ENCODE measurements at places on chromosomes 1 and 21.

DNA sequence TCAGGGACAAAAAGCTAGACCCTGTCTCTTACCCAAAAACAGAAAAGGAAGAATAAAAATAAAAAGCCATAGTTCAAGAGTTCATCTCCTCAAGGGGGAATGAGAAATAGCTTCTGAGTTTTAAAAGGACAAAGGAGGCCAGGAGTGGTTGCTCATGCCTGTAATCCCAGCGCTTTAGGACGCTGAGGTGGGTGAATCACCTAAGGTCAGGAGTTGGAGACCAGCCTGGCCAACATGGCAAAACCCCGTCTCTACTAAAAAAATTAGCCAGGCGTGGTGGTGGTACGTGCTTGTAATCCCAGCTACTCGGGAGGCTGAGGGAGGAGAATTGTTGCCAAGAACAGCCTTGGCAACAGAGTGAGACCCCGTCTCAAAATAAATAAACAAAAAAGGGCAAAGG is 38.6 kb upstream of the CPLANE2 start:
- DNase-seq: no peak

GRCh38 chr1:159089184-159089791 is 12.7 kb upstream of the AIM2 start:
- DNase-seq: peak; percentile 65

DNA sequence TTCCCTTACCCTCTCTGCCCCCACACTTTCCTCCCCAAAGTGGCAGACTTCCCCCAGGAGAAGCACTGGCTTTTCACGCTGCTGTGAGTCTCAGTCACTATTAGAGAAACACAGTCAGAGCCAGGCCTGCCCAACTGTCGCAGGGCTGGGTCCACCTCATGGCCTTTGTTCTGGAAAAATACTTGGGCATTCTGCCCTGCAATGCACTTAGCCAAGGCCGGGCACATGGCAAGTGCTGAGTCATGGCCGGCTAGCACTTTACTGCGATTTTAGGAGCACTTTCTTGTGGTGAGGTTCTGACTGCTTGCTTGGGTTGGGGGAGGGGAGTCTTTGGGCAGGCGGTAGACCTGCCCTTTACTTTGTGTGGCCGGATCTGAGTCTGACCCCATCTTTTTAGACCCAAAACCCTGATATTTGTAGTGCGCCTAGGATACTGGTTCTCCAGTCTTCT is 7.7 kb downstream of the EPHX1 start:
- no peak for DNase-seq

GRCh38 chr1:108000620-108001111 is 35.7 kb upstream of the VAV3 start:
- DNase-seq: no peak

- no peak for DNase-seq
These were observed 340.6 kb downstream of the SRGAP2C start for GRCh38 chr1:121525355-121525754.

DNA sequence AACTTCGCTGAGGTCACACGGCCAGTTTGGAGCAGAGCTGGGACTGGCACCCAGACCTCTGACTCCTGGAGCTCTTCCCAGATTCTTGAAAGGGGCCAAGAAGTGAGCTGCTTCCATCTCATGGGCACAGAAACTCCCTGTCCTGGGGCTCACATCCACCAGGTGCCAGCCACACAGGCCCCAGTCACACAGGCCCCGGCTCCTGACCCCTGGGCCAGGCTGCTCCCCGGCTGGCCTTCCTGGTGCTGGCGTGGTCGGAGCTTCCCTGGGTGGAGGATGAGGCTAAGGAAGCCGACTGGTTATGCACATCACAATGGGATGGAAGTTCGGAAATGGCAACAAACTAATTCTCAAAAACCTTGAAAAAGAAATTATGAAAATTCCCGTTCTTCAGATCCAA is 3.0 kb upstream of the GABRD start:
- DNase-seq: no peak

- no peak for DNase-seq
These were observed 12.0 kb downstream of the NCAM2 start for GRCh38 chr21:21010228-21010627.

DNA sequence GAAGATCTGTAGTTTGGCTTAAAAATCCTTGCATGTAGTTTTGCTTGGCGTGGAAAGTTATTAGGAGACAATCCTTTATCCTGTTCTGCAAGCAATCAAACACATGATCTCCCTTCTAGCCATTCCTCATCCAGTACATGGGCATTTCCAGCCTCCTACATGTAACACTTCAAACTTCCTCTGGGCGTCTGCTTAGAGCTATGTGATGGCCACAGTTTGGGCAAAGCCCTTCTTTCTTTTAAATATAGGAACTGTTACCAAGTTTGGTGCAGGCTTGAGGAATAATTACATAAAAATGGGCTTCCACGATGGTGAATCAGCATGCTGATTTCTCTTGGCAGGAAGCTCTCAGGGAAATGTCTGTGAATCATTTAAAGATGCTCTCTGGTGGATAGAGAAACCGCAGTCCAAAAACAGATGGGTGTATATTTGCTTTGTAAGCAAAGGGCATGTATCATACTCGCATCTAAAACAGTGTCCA is 176.9 kb upstream of the FMN2 start:
- DNase-seq: no peak

GRCh38 chr1:221641811-221642210 is 100.1 kb downstream of the DUSP10 start:
- no peak for DNase-seq

DNA sequence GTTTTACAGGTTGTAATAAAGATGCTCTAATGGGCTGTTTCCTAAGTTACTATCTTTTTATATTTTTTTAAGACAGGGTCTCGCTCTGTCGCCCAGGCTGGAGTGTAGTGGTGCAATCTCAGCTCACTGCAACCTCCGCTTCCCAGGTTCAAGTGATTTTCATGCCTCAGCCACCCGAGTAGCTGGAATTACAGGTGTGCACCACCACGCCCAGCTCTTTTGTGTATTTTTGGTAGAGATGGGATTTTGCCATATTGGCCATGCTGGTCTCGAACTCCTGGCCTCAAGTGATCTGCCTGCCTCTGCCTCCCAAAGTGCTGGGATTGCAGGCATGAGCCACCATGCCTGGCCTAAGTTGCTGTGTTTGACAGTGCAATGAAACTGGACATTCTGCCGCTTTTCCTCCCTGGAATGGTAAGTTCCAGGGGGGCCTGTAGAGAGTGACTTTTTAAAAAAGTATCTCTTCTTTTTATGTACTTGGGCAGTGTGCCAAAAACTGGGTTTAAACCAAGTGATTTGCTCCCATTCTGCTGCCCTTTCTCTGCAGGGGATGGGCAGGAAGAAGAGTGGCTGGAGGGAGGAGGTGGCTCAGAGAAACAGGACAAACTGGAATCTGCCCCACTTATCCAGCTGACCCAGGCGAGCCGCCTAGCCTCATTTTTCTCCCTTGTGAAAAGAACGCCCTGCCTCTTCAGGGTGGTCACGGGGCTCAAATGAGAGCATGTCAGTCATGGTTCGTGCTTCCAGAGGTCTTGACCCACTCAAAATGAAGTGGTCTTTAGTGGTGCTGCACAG is 2.3 kb downstream of the SLC37A1 start:
- DNase-seq: no peak

GRCh38 chr21:34354836-34355235 is 9.0 kb upstream of the KCNE2 start:
- no peak for DNase-seq

GRCh38 chr21:28110074-28110473 is 882.6 kb downstream of the LTN1 start:
- DNase-seq: no peak

GRCh38 chr1:21335088-21335691 is 44.9 kb upstream of the ECE1 start:
- no peak for DNase-seq

- DNase-seq: peak; percentile 68
These were observed 41.6 kb upstream of the AGL start for GRCh38 chr1:99808391-99809115.

DNA sequence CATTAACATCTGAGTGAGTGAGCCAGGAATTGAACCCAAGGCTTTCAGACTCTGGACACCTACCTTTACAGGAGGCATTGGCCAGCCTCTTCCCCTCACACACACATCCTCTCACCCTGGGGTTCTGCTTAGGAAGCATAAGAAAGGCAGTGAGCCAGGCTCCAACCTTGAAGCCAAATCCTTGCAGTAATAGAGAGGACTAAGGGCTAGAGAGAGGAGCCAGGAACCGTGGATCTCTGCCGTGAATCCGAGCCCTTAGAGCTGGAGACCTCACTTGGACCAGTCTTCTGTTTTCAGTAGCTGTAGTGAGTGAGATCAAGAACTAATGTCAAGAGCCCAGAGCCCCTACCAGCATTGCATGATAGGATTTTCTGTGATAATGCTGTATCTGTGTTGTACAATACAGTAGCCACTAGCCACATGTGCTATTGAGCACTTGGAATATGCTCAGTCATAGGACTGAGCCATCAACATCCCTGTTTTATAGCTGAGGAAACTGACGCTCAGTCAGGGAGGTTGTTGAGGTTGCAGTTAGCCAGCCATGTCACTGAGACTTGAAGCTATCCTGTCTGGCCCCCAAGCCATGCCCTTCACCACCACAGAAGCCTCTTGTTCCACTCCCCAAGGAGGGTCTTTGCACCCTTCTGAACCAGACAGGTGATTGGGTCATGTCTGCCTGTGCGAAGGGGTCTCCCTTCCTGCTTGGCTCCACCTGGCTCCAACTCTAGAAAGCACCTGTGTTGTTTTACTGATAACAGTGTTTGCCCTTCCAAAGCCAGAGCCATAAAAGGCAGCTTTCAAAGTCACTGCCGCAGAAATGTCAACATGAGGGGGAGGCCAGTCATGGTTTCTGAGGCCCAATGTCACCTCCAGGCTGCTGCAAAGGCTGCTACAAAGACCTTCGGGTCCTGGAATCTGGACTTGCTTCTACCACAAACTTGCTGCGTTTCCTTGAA is 101.1 kb upstream of the JUN start:
- DNase-seq: no peak

DNA sequence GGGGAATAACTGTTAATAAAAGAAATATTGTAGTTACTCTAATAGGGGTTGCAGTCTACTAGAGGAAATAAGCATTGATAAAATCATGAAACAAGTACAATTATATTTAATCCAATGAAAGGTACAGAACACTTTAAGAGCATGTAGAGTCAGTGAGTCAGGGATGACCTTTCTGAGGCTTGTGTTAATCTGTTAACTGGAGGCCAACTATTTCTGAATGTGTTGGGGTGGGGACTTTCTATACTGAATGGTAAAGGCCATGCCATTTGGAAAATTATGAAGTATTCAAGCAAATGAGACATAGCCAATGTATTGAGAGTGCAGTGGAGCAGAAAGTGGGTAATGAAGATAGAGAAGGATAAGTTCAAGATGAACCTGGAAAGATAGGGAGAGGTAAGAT is 646.2 kb downstream of the ADGRL2 start:
- DNase-seq: no peak

DNA sequence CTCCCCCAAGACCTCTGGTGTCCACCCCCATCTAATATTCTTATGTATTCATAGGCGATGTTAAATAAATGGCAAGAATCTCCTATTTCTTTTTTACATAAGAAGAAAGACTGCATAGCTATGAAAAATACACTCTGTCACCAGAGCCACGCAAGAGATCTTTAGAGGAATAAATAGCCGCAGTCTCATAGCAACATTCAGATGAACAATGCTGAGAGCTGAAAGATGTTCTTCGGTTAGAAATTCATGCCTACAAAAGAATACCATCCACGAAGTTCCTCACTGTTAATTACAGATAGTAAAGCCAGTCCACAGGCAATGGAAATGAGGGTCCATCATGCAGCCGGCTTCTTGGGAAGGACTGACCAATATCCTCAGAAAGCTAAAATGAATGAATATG is 76.0 kb upstream of the SOD1 start:
- no peak for DNase-seq

DNA sequence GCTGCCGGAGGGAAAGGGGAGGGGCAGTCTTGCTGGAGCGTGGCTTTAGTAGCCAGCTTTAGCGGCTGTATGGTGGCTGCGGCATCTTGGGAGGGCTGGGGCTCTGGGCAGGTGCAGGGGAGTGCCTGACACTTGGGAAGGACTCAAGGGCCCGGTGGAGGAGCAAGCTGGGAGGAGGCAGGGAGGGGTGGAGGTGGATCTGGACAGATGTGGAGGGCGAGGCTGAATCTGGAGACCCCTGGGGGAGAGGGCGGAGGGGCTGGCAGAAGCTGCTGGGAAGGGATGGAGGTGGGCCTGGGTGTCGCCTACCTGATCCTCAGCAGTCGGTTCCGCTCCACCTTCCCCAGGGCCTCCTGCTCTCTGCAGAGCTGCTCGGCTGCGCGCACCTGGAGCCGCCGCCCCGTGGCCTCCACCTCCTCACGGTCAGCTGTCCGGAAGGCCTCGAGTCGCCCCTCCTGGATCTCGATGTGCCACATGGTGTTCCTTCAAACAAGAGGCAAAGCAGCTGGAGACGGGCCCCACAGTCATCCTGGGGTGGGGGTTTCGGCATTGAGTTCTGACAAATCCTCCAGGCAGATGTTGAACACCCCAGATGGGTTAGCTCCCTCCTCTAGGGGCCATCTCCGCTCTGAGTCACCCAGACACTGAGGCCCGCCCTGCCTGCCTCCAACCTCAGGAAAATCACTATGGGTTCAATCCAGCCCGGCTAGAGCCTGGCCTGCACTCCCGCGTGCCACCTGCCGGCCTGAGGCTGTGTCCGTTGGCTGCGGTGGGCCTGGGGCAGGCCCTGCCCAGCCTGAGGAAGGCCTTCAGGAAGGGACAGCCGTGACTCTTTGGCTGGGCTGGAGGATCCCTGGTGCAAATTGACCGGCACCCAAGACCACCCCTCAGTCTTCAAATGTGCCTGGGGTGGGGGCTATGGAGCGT is 29.6 kb downstream of the CFAP74 start:
- no peak for DNase-seq

DNA sequence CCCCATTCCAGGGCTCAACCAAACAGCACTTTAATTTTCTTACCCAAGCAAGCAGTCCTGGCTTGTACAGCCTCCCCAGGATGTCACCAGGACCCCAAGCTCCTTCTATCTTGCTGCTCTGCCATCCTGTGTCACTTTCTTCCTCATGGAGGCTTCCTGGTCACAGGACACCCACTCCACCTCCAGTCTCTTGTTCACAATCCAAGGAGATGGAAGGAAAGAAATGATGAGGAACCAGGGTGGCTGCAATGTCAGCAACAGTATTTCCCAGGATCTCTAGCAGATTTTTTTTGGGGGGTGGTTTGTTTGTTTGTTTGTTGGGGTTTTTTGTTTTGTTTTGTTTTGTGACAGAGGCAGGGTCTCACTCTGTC is 58.9 kb downstream of the RIPK4 start:
- DNase-seq: no peak

DNA sequence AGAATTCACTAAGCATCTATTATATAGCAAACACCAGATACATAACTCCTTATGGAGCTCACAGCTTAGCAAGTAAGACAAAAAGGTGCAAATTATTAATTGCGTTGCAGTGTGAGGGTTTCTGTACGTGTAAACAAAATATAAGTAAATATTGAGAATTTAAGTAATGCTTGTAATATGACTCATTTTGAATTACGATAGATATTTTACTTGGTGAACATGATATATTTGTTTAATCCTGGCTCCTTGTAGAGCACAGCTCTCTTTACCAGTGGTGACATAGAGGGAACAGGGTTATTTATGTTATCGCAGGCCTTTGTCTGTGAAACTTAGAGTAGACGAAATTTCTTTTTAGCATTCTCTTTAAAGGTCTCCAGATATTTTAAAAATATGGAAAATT is 36.4 kb downstream of the LYPLAL1 start:
- no peak for DNase-seq

- no peak for DNase-seq
These were observed 171.6 kb downstream of the NTPCR start for GRCh38 chr1:233121947-233122559.
